ENCODE measurements at places on chromosomes 16 and 17.

- no peak for DNase-seq
Measured at GRCh38 chr16:75193730-75194444, 13.1 kb downstream of the CTRB2 start.

- no peak for DNase-seq
Measured at GRCh38 chr17:7262935-7263800, 890 bp upstream of the CLDN7 start.

DNA sequence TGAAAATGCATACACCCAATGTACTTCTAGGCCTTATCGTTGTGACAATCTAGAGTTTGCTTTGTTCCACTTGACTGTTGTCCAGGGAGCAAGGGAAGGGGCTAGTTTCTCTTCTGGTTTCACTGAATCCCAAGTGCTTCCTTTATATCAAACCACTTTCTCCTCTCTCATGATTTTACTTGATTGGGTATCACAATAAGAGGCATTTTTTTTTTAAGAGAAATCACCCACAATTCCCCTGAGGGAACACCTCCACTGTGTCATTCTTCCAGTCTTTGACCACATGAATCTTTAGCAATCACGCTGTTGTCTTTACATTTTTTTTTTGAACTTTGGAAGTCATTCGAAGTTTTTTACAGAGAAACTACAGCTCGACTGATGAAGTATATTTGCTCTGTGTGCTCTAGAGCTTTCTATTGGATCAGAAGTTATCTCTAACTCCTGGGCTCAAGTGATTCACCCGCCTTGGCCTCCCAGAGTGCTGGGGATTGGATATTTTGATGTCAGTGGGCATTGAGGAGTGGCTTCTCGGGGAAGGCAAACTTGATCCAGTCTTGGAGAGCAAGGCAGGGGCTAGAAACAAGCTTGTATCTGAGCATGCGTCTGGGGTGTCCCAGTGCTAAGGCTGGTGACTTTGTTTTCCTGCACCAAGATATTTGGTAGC, 3.0 kb downstream of the CDH1 start:
- no peak for DNase-seq

DNA sequence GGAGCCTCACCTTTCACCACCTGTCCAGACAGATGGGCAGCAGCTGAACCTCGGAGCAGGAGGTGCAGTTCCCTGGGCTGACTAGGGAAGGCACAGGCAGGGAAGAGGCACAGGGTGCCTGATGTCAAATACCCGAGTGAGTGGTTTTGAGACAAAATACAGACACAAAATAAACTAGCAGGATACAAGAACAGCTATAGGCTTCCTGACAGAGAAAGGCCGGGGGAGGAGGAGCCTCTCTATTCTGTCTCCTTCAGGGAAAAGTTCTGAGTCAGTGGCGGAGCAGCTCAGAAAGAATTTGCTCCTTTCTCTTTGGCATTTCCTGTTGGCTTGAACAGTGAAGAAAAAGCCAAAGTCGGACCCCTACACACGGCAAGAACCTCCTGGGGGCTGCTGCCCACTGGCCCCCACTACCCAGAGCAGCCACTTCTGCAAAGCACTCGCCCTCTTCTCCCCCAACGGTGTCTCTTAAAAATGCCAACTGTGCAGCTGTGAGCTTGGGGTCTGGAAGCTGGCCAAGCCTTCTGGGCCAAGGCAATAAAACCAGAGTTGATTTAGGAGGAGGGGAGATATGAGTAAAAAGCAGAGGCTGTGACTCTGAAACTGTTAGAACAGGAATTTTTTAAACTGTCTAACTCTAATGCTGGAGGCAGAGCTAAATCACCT, 14.4 kb upstream of the FAAP100 start:
- no peak for DNase-seq

DNA sequence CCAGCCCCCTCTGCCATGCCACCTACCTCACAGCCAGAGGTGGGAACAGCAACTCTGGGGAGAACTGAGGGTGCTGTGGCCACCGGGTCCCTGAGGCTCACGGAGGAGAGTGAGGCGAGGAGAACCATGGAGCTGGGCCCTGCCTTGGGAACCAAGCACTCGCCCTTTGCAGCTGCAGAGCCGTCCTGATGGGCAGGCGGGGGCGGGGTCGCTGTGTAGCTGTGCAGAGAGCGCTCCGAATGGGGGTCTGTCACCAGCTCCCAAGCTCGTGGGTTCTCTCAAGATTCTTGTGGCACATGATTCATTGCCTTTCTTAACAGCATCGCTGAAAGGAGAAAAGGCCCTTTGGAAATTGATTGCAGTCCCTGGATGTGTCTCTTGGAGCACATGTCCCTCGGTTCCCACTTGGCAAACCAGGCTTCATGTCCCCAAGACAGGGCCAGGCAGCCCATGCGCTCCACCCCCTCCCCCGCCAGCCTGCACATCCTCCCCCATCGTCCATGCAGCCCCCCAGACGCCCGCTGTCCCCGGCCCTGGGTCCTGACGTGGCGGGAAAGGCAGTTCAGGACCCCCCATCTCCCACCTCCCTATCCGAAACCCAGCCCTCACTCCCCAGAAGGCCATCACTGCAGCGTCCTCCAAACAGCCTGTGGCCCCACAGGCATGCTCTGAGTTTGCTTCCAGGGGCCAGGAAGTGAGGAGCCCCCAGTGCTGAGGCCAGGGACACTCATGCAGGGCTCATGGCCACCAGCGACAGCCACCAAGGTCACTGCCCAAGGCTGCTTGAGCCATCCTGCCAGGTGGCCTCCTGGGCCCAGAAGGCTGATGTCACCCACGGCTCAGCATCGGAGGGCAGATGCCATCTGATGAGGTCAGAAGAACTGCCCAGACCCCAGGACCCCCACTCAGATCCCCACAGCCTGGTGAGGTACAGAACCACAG, 20.6 kb upstream of the CHMP6 start:
- DNase-seq = no peak

GRCh38 chr17:47857551-47858455, 6.8 kb upstream of the SP6 start:
- no peak for DNase-seq

DNA sequence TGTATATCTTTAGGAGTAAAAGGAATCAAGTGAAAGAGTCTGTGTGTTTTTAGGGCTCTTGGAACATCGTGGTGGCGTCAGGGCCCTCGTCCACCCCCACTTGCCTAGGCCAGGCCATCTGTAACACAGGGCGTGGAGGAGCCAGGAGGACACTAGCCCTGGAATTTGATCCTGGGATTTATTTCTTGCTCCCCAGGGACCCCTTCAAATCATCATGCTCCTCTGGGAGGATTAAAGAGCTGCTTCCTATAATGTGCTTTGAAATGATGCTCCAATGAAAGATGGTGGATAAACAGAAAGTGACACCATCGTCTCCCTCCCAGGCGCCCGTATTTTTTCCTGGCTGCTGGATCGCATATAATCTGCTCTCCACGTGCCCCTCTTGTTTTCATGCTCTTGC, 113.3 kb downstream of the AATF start:
- DNase-seq = no peak

GRCh38 chr17:40888196-40888720, 3.2 kb upstream of the KRT20 start:
- DNase-seq = no peak

DNA sequence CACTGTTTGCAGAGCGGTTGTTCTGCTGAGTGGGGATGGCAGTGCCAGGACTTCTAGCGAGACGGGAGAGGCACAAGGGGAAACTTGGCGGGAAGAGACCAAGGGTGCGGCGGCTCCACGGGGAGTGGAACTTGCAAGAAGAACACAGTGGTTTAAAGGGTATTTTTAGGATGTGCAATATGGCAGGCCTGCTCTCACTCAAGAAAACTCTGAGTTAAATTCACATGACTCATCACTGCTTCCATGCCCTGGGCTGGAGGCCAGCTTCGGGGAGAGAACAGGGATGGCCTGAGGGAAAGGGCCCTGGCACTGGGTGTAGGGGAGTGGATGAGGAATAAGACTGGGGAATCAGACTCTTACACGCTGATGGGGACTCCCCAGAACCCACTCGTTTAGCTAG, 13.3 kb upstream of the CD300LD start:
- DNase-seq = no peak

- DNase-seq = no peak
Measured at GRCh38 chr17:82272495-82273326, 789 bp downstream of the CSNK1D start.

- no peak for DNase-seq
Measured at GRCh38 chr17:16928406-16929034, 43.4 kb downstream of the TNFRSF13B start.

GRCh38 chr17:29617125-29617480, 5.6 kb downstream of the CORO6 start:
- peak; percentile 81 for DNase-seq

DNA sequence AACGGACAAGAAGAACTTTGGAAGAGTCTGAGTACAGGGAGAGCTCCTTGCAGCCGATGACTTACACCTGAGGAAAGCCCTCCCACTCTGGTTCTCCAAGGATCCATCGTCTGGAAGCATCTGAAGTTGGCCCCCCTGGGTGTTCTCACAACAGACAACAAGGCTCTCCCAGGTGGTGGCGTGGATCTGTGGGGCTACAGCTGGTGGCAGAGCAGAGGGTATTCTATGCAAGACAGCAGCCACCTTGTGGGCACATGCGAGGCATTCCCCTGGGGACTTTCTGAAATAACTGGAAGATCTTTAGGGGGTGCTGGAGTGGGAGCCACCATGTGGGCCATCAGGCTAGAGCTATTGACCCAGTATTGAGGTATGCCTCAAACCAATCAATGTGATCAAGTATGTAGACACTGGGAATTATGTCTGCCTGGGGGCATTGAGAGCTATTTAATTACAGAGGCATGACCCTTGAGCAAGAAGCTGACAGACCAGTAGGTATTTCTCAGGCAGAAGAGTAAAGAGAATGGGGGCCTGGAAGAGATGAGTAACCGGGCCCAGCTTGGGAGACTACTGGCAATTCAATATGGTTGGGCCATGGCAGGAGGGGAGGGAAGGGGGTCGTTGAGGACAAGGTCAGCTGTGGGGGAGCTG, 6.9 kb upstream of the KRT19 start:
- DNase-seq = no peak

DNA sequence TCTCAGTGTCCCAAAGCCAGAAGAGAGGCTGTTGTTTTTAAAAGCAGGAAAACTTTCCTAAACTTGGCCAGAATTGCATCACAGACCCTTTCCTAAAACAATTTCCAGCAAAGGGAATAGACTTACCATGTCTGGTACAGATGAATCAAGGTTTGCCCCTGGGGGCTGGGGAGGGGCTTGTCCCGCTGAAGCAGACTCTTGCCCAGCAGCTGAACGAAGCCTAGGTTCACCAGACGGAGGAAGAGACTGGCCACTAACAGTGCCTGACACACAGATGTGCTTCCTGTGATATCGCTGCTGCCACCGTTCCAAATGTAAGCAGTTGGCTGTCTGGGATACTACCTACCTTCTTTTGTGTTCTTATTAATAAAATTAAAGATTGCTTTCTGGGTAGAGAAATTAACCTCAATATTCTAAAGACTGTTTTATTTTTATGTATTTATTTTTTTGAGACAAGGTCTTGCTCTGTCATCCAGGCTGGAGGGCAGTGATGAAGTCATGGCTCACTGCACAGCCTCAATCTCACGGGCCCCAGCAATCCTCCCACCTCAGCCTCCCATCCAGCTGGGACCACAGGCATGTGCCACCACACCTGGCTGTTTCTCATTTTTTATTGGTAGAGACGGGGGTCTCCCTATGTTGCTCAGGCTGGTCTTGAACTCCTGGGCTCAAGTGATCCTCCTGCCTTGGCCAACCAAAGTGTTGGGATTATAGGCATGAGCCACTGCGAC, 13.5 kb downstream of the PRCD start:
- no peak for DNase-seq

DNA sequence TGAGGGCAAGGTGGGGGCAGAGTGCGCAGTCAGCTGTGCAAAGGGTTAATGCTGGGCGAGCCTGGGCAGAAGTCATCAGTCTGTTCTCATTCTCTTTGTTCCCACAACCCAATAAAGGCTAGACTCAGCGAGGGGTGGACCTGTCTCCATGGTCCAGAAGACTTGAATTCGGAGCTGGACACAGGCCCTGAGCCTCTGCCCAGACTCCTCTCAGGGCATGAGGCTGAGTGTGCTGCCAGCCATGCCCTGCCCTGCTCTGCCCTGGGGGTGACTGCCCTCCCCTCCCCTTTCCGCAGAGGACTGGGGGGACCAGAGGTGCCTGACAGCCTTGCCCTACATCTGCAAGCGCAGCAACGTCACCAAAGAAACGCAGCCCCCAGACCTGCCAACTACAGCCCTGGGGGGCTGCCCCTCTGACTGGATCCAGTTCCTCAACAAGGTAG, 54.5 kb downstream of the MRC2 start:
- DNase-seq = no peak

DNA sequence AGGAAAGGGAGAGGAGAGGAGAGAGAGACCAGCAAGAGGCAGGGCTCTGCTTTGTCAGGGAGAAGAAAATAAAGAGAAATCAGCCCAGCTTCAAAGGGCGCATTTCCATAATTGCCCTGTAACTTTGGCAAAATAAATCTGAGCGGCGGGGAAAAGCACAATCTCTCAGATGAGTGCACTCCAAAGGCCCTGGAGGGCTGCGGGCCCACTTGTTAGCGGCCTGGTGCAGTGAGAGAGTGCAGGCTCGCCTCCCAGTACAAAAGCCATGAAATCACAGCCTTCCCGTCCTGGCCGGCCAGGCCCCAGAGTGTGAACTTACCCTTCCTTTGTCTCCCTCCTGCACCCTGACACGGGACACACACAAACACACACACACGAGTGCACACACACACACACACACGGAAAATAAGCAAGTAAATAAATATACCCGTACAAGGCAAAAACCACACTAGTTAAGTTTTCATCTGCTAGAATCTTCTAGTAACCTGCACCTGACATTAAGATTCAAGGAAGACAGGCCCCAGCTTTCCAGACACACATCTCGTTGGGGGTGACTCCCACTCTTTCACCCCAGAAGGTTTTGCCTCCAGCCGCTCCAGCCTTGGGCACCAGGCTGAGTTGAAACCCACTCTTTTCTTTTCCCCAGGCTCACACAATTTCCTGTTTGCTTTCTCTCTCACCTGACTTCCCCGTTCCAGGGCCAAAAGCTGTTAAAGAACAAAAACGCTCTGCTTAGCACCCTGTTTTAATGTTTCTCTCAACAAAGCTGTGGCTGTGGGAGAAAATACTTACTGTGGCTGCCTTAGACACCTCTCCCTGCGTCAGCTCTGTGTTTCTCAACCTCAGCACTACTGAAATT, 8.5 kb downstream of the IRX3 start:
- no peak for DNase-seq

- no peak for DNase-seq
Measured at GRCh38 chr16:56894331-56894917, 29.4 kb downstream of the SLC12A3 start.

- no peak for DNase-seq
Measured at GRCh38 chr16:15993541-15993940, 44.1 kb downstream of the ABCC1 start.

- no peak for DNase-seq
Measured at GRCh38 chr16:86510465-86511261, at the start of gene FOXF1. Gene FOXF1, plus strand, starts transcription at chr16:86510527. Its CDS starts 43 bp downstream, at chr16:86510570.

DNA sequence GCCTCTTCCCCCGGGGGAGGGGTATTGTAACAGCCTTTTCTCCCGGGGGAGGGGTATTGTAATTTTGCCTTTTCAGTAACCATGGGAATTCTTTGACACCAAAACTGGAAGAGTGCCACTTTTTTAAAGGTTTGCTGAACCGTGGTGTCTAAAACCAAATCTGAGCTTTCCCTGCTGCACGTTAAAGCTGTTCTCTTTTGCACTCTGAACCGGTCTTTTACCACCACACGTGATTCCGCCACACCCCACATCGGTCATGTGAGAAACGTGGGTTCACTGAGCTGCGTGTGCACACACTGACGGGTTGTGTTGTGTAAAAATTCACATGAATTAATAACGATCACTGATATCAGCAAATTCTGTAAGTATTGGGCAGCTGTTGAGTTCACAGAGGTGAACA, 9.2 kb upstream of the ACSF3 start:
- no peak for DNase-seq

GRCh38 chr17:13587487-13588338, 14.0 kb downstream of the HS3ST3A1 start:
- DNase-seq = no peak
